ENCODE measurements at places on chromosomes 4 and X.

- DNase-seq = no peak
Measured at GRCh38 chr4:78799551-78800495, 23.7 kb downstream of the BMP2K start.

GRCh38 chrX:43553257-43553656 is 102.8 kb upstream of the MAOA start:
- DNase-seq = no peak

DNA sequence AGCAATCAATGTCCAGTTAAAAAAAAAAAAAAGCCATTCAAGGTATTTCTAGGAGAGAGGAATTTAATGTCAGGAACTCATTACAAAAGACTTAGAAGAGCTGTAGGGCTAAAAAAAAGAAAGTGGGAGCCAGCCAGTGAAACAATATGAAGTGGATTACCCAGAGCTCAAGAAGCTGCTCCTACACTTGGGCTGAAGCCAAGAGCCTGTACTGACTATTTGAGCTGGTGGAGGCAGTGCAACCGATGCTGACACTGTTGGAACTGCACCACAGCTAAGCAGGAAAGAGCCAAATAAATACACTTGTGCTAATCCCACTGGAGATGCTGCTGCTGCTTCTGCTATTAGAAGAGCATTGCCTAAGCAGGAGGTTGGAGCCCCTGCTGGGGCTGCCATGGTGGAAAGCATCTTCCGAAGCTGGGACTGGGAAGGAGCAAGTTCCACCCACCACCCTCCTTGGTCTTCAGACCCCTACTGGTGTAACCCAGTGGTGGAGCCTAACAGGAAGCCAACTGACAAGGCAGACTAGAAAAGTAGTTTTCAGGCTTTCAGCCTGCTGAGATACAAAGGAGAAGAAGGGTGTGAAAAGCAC is 65.4 kb downstream of the CXXC4 start:
- no peak for DNase-seq

GRCh38 chr4:38049545-38050170 is 89.5 kb downstream of the PTTG2 start:
- no peak for DNase-seq

GRCh38 chrX:115284877-115285276 is 4.6 kb upstream of the LUZP4 start:
- no peak for DNase-seq

All from GM18507 (cell line).